ENCODE measurements at places on chromosomes 16 and 17. TPM values are rescaled to one million over a fixed set of nuclear protein-coding genes. Genes with fewer than 3 reads are reported as not detected.

DNA sequence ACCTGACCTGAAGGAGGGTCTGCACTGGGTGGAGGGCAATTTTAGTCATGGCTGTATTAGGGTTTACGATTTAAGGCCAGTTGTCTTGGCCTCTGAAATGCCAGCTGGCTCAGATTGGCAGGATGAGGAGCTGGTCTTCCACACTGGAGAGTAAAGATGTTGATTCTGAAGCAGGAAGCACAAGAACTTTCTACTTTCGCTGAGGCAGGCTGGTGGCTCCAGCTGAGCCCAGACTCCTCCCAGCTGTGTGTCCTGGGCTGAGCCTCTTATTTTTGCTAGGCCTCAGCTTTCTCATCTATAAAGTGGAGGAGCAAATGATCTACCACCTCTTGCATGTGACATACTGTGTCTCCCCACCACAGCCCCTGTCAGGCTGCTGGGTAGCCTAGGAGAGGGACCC, 74.4 kb downstream of the MRM1 start:
- no peak for DNase-seq

GRCh38 chr17:2634361-2634960, 41.0 kb downstream of the PAFAH1B1 start:
- peak; percentile 92 for DNase-seq

DNA sequence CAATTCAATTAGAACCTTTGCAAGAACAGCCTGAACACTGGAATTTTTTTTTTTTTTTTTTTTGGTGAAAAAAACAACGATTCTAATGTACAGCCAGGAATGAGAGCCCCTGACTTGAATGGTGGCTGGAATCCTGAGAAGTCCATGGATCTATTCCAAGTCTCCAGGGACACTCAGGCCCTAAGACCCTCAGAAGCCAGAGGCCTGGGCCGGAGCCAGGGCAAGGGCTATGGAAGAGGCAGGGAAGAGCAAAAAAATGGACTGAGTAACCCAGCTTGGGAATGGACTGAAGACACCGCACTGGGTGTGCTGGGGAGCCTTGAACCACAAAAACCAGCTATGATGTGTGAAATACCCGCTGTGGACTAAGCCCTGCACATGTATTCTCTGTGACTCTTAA, 60.3 kb upstream of the LHX1 start:
- no peak for DNase-seq

GRCh38 chr16:66003201-66003600, 363.3 kb upstream of the CDH5 start:
- peak; percentile 43 for DNase-seq

GRCh38 chr17:66430846-66431795, 128.7 kb downstream of the PRKCA start:
- DNase-seq = no peak

- DNase-seq = peak; percentile 81
These were observed 93.0 kb downstream of the SEC14L1 start for GRCh38 chr17:77233635-77234334.

- no peak for DNase-seq
These were observed 30.4 kb downstream of the CACNG1 start for GRCh38 chr17:67074781-67075180.

GRCh38 chr17:57935833-57936807, 19.1 kb downstream of the CUEDC1 start:
- no peak for DNase-seq

DNA sequence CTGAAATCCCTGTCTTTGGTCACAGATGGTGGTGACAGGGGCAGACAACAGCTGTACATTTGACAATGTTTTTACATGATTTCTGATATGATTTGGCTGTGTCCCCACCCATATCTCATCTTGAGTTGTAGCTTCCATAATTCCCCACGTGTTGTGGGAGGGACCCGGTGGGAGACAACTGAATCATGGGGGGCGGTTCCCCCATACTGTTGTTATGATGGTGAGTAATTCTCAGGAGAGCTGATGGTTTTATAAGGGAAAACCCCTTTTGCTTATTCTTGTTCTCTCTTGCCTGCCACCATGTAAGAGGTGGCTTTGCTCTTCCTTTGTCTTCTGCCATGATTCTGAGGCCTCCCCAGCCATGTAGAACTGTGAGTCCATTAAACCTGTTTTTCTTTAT, 353.9 kb downstream of the CPPED1 start:
- peak; percentile 27 for DNase-seq

- DNase-seq = no peak
These were observed 538 bp upstream of the CCNF start for GRCh38 chr16:2428784-2429033.

GRCh38 chr16:27853651-27854050, 209.9 kb downstream of the GSG1L start:
- DNase-seq = no peak

- DNase-seq = no peak
These were observed 37.7 kb downstream of the XYLT1 start for GRCh38 chr16:17432901-17433576.

DNA sequence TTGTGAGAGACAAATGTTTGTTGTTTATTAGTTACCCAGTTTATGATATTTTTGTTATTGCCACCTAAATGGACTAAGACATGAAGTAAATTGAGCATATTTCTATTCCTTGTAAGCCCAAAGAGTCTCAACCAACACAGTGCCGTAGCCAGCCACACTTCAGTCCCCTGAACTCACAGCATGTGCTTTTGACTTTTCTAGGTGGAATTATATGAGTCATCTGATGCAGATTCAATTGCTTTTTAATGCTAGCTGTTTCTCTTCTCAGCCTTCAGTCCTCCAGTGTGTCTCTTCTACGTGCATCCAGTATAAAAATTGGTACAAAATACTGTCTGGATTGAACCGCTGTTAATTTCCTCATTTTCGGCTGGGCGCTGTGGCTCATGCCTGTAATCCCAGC, 39.0 kb downstream of the IQCK start:
- DNase-seq = peak; percentile 49

- peak; percentile 53 for DNase-seq
These were observed at the start of gene ZDHHC7 for GRCh38 chr16:85010931-85011845. Gene ZDHHC7 (minus strand): TSS chr16:85011535. CDS start chr16:84990618, 20,917 bp downstream.

GRCh38 chr16:89784406-89784805, 32.0 kb downstream of the FANCA start:
- DNase-seq = no peak

DNA sequence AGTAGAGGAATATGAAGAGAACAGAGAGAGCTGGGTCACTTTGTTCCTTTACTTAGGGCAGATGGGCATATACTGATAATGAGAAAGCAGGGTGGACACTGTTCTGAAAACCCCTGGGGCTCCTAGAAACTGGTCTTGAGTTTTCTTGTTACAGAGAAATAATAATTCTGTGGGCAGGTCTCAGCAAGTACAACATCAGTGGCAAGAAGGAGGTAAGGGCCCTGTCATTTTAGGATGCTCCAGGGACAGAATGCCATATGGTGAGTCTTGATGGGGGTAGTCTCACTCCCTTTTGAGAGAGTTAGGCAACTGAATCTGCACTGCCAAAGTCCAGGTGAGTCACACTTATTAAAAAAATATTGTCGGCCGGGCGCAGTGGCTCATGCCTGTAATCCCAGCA, 102.3 kb downstream of the KCNJ2 start:
- DNase-seq = peak; percentile 23

GRCh38 chr16:49050607-49051006, 231.0 kb downstream of the CBLN1 start:
- DNase-seq = no peak

- DNase-seq = no peak
These were observed 1.5 kb downstream of the MRC2 start for GRCh38 chr17:62628831-62629555.

DNA sequence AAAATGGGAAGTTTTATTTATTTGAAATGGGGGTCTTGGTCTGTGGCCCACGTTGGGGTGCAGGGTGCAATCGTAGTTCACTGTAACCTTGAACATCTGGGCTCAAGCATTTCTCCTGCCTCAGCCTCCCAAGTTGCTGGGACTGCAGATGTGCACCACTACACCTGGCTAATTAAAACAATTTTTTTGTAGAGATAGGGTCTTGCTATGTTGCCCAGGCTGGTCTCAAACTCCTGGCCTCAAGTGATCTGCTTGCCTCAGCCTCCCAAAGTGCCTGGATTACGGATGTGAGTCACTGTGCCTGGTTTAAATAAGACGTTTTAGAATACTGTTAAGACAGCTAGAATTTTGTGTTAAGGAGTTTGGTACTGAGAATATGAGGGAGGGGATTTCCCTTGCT, 15.7 kb downstream of the PSMD11 start:
- DNase-seq = no peak

- DNase-seq = no peak
These were observed 461.7 kb upstream of the HSBP1 start for GRCh38 chr16:83345846-83346640.

GRCh38 chr16:73025856-73026210, 22.1 kb downstream of the ZFHX3 start:
- no peak for DNase-seq

GRCh38 chr17:50331085-50331791, 14.7 kb upstream of the XYLT2 start:
- peak; percentile 91 for DNase-seq

GRCh38 chr17:30378241-30378824, 394 bp upstream of the CPD start:
- no peak for DNase-seq

DNA sequence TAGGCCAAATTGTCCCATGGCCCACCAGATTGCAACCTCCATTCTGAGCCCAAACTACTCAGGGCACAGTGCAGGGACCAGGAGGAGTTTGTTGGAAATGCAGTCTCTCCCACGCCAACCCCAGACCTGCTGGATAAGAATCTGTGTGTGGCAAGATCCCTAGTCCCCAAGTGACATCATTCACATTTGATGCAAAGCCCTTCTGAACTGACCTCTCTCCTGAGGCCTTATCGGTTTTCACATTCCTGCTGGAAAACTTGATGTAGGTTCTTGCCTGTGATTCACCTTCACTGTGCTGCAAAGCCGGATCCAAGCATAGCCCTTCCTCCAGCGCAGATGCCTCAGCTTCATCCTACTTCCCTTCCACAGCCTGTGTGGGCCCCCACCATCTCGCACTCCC, 6.6 kb upstream of the SHCBP1 start:
- DNase-seq = no peak

DNA sequence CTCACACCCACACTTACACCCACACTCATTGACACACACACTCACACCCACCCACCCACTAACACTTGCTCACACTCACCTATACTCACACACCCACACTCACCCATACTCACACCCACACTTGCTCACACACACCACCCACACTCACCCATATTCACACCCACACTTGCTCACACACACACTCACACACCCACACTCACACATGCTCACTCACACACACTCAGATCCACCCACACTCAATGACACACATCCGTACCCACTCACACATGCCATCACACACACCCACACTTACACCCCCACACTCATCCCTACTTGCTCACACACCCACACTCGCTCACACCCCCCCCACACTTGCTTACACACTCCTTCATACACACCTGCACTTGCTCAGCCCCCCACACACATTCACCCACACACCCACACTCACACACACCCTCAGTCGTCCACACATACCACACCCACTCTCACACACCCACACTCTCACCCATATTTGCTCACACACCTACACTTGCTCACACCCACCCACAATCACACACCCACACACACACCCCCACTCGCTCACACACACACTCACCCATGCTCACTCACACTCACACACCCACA, 321.1 kb upstream of the N4BP1 start:
- no peak for DNase-seq

GRCh38 chr17:1469231-1469852, 13.3 kb upstream of the CRK start:
- no peak for DNase-seq

GRCh38 chr17:28406473-28406814, 432 bp upstream of the SLC46A1 start:
- peak; percentile 40 for DNase-seq

Gene EVI2A
- not detected for total RNA-seq

Gene CHST4
- under 0.01 TPM for total RNA-seq

Gene NOL11
- 27.0 TPM for total RNA-seq

Gene SLFN13
- total RNA-seq = 1.3 TPM

Gene SNAI3
- total RNA-seq = not detected

Gene CETP
- not detected for total RNA-seq

All from bronchial epithelial cell (primary cell).